ENCODE measurements at places on chromosomes 3 and 15.

DNA sequence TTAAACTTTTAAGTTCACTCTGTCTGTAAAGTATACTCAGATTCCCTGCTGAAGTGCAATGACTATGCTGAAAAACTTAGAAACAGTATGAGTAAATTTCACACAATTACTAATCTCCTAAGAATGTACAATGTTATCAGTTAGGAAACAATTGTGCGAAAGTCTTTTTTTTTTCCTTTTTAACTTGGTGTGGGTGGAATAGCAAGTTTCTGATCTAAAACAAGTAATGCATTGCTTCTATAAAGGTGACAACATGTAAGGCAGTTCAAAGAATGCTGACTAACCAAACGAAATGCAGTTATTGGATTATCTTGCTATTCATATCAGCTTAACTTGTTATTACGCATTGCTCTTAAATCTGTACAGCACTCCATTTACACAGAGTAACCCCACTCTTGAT lies 19.3 kb upstream of the SLC12A8 start:
- DNase-seq, result no peak

DNA sequence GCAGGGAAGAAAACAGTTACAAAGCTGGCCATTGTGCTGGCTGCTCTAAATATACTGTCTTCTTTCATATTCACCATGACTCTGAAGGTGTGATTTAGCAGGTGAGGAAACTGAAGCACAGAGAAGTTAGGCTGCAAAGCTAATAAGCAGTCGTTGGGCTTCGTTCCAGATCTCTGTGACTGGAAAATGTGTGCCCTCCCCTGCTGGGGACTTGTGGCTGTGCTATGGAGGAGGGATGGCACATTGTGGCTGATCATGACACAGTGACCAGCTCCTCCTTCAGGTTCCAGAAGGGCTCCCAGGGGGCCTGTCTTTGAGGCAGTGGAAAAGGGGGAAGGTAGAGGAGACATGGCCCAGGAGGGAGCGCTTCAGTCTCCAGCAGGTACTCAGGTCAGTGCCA lies 19.2 kb downstream of the PXK start:
- DNase-seq, result no peak

DNA sequence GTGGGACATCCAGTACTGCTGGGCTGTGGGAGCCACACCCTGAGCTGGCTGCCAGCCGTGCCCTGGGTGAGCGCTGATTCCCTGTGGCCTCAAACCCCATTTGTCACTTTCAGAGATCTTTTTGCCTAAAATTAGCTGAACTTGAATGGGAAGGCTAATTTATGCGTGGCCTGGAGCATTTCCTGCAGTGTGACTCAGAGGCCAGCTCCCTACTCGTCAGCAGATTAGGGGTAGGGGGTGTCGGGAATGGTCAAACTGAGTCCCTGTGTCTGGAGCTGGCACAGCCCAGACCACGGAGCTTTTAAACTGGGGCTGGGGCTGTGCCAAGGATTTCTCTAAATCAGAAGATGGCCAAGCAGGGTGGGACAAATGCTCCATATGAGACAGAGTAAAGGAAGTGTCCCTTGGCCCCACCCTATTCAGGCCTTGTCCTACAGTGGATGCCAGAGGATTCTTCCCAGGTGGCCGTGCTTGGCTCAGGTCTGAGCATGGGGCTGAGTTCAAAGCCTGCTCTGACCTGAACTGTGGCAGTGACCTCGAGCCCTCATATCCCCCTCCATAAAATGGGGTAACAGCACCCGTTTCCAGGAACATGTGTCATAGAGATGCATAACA lies 59.7 kb downstream of the ATP2B2 start:
- DNase-seq, result no peak

DNA sequence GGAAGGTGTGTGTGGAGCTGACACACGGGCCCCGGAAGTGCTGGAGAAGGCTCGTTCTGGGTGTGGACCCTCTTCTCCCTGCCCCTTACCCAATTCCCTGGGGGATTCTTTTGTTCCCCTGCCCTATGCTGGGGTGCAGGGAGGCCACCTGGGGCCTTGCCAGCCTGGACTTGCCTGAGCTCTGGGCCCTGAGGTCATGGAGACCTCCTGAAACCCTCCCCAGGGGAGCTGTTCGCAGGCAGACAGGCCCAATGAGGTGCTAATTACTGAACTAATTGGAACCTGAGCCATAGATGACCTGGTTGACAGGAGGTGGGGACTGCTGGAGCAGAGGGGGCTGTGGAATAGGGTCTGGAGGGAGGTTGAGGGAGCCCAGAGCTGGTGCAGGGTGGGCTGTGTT lies 9.4 kb upstream of the C15orf39 start:
- no peak for DNase-seq

DNA sequence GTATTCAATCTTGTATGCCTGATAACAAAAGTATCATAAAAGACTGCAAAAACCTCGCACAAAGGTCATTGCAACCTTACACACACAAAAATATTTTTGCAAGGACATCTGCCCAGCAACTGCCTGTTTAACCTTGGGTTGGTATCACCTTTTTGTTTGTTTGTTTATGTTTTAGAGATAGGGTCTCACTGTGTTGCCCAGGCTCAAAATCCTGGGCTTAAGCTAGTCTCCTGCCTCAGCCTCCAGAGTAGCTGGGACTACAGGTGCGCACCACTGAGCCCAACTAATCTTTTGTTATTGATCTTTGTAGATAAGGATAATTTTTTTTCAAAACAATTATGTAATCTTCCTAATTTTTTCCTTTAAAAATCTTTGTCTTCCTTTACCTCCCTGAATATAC lies 54.2 kb downstream of the SPTSSB start:
- DNase-seq, result no peak

DNA sequence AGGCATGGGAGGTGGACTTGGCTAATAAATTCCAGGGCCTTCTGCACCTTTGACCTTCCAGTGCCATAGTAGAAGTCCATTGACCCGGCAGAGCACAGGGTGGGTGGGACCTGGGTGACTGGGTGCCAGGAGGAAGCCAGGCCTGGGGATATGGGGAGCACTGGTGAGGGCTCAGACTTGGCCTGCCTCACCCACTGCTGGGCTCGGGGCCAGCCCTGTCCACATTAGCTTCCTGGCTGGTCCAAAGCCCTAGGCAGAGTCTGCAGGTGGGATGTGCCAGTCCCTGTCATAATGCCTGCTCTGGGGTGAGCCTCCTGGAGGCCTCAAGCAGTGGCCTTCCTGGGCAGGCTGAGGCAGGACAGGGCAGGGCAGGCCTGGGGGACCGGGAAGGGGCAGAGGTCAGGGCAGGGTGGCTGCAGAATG lies 38.1 kb upstream of the CHRNB4 start:
- DNase-seq, result no peak

GRCh38 chr3:133880287-133880686 lies 15.4 kb downstream of the RAB6B start:
- no peak for DNase-seq

- no peak for DNase-seq
These were observed 26.8 kb downstream of the RAB6B start for GRCh38 chr3:133868758-133869475.

Measured in activated naive CD4-positive, alpha-beta T cell treated with anti-CD3 and anti-CD28 coated beads, Interleukin-2, amount 10 ng/mL, durations not matched to agents 7 days and 5 days (primary cell).